Activated CD4-positive, alpha-beta memory T cell treated with anti-CD3 and anti-CD28 coated beads for 36 hours (primary cell): ENCODE measurements at places on chromosomes 6 and 20. TPM values are rescaled to one million over a fixed set of nuclear protein-coding genes. Genes with fewer than 3 reads are reported as not detected.

GRCh38 chr6:41505122-41506049, 40.8 kb upstream of the FOXP4 start:
- peak; percentile 29 for DNase-seq

GRCh38 chr6:37373822-37374471, 20.2 kb downstream of the RNF8 start:
- no peak for DNase-seq

DNA sequence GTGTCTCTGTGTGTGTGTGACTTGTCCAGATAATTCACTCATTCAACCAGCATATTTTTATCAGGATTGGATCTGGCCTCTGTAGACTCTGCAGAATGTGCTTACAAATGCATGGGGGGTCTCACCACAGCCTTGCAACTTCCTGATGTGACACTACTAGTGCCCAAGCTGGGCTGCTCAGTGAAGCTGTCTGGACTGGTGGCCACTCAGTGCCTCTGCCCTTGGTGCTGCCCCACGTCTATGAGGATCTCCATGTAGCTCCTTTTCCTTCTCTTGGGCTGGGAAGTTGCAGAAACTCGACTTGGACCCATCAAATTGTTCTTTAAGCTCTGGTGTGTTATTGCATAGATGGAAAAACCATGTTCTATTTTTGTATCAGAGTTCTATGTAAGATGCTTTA, 75.8 kb downstream of the NRN1 start:
- DNase-seq = no peak

- DNase-seq = no peak
Measured at GRCh38 chr20:17967521-17968365, 851 bp downstream of the SNX5 start.

DNA sequence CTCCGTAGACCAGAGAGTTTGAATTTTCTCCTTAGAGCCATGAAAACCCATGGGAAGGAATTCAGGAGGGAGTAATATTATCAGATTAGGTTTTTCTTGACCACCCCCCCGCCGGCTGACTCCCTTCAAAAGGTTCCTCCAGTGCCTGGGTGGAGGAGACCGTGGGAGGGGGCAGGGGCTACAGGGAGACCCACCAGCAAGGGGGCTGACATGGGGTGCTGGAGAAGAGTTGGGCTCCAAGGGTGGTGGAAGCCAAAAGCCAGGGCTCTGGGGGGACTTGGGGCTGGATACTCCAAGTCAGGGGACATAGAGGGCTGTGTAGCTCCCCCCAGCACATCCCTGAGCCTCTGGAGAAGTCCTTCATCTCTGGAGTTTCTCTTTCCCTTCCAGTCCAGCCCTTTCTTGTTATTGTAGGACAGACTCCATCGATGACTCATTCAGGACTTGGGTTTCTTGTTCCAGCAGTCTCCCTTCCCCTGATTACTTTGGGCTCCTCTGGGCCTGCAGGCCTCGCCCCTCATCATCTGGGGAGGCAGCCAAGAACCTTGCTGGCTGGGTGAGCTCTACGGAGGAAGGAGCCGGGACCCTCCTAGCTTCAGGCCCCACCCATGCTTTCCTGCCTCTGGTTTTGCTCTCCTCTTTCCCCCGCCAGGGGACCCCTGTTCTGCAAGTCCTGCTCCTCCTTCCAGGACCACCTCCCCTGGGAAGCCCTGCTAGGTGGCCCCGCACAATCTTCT, 10.5 kb upstream of the KIAA1755 start:
- DNase-seq = no peak

- DNase-seq = no peak
Measured at GRCh38 chr6:167898673-167899311, 72.1 kb downstream of the AFDN start.

- DNase-seq = no peak
Measured at GRCh38 chr6:129098061-129098553, 215.2 kb downstream of the LAMA2 start.

DNA sequence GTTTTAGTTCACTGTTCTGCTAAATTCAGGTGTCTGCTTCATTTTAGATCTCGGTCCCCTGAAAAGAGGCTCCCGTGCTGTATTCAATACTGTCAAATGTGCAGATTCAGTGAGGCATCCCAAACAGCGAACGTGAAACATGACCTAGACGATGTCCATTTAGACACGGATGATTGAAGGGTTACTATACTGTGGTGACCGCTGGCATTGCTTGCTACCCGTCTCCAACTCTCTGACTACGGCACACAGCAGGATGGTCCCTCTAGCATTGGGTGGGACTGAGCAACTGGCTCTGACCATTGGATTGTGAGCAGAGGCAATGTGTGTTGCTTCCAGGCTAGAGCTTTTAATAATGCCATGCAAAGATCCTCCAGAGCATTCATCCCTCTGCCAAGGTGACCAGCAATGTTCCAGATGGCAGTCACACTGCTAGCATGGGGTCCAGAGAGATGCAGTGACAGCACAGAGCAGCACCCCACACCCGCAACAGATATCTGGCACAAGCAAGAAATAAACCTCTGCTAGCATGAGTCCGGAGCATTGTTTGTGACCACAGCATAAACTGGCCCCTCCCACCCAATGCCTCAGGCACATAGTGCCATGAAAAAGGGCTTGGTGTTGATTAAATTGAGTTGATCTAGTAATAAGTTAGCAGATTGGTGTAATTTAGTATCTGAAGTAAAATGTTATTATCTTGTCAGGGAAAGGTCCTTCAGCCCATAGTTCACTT, 9.0 kb downstream of the METTL24 start:
- DNase-seq = no peak

DNA sequence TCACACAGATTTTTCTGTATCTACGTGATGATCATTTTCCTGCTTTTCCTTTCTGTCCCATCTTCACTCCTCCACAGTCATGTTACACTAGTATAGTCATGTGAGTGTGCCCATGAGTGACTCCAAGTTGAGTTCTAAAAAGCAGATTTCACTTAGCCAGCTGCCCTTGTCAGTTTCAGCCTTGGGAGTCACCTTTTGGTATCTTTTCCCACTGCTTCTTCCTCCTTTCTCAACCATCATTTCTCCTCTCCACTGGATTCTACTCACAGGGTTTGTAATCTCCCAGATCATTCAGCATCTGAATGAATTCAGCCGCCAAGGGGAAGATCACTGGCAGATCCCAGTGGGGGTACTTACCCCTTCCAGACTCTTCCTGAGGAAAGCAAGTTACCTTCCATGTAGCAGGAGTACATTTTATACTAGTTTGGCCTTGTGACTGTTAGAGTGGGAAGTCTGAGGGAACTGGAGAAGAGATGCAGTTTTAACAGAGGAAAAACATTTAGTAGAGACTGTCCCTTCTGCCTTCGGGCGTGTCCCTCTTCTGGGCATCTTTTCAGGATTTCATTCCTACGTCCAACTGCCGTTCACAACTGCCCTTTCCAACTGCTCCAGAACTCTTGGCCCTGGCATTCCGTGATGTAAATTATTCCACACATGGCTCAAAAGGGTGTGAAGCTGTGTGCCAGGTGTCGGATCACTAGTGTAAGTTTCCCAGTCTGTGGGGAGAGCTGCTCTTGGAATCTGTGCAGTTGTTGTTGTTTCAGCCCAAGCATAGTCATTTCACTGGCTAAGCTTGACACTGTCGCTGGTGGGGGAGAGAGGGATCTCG, 38.9 kb downstream of the BICRAL start:
- no peak for DNase-seq

DNA sequence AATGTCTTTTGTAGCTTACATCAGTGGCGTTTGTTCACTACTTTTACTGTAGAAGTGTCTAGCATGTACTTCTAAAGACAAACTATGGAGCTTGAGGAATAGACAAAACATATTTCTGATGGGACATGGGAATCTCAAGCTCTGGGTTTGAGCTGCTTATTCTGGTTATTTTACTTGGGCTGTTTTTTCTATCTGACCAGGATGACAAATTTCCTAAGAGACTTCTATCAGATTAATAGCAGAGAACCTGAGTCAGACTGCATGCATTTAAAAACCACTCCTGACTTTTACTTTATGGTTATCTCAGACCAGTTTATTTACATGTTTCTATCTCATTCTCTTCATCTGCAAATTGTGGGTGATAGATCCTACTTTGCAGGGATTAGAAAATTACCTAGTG, 1282.3 kb upstream of the GJE1 start:
- no peak for DNase-seq

GRCh38 chr6:4157506-4157905, 22.1 kb upstream of the ECI2 start:
- DNase-seq = no peak

DNA sequence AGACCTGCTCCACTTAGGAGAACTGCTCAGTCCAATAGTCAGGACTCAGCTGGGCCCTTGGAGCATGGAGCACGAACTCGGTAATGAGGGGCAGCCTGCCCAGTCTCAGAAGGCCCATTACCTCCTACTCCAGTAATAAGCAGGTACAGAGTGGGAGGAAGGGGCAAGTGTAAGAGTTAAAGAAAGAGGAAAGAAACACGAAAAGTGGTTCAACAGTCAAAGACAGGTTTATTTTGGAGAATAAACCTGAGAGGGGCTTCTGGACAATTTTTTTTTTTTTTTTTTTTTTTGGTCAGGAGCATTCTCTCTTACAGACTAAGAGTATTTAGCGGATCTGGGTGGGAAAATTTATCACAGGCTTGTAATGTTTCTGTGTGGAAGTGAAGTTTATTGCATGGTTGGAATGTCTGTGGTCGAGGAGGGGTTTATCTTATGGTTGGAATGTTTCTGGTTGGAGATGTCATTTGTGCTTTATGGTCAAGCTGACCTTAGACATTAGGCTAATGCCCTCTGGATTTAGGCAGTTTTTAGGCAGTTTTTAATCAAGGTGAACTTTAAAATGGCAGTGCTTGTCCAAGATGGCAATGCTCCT, 340.1 kb downstream of the BCKDHB start:
- DNase-seq = no peak

GRCh38 chr6:81944661-81945060, 192.2 kb upstream of the TENT5A start:
- no peak for DNase-seq

DNA sequence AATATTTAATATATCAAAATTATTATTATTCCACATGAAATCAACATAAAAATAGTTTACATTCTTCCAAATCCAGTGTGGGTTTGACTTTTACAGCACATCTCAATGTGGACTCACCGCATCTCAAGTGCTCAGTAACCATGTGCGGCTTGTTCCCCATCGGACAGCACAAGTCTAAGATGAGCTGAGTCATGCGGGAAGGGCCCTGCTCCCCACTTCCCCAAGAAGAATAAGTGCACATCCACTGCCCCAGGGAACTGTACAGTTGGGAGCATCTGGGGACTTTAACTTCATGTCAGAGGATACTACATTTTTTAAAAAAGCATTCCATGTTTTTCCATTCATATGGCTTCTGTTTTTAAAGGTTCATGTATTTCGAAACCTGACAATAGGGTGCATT, 325.6 kb downstream of the BTBD3 start:
- DNase-seq = no peak

GRCh38 chr20:38191654-38192053, 26.6 kb upstream of the TGM2 start:
- DNase-seq = no peak

GRCh38 chr6:25660512-25660911, 8.5 kb downstream of the SCGN start:
- DNase-seq = peak; percentile 67

GRCh38 chr6:18214003-18214402, 50.3 kb downstream of the DEK start:
- peak; percentile 35 for DNase-seq

DNA sequence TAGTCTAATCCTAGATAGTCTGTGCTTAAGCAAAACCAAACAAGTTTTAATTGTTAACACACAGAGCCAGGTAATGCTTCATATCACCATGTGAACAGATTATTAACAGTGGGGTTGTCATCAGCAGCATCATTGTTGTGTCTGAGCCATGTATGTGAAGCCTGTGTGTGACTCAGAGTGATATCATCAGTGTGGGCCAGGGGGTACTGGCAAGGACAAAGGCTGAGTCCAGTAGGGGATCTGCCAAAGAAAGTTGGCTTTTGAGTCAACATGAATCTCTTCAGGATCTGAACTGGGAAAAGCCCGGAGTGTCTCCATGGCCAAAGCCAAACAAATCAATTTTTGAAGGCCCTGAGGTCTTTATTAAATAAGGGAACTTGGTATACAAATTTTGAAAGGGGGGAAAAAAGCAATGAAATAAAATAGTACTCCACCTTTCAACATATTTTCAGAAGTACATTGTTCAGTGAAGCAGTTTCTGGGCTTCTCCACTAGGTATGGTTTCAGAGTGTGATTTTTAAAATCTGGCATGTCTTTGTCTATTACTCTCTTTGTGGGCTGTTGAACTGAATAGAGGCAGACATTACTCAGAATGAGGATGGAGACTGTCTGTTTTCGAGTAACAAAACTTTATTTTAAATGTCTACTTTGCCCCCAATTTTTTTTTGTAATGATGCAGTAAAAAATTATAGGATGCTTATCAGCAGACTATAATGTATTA, 444.2 kb upstream of the JAG1 start:
- no peak for DNase-seq

DNA sequence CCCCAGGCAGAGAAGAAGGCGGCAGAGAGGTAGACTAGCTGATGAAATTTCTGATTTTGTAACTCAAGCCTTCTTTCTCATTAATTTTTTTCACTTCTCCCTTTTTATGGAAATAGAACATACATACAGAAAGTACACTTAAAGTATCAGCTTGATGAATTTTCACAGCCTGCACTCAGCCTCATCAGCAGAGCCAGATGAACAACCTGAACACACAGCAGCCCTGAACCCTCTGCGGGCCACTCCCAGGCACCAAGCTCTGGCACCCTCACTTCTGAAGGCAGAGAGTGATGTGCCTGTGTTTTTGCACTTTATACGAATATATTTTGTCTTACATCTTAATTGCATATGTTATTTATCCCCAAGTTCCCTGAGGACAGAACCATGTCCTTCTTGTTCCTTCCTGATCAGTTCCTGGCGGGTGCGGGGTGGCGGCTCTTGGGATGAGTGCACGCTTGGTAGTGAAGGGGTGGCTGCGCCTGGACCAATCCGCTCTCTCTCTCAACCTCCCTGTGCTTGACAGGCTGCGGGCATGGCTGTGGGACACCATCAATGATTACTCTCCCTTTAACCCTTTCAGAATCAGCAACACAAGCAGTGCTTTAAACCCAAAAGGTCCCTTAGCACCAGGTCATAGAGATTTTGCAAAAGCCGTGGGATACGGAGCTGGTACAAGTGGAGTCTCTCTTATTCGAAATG, 34.8 kb upstream of the AFDN start:
- DNase-seq = no peak

Gene SRSF12
- total RNA-seq = 0.12 TPM

Gene FKBP1C
- 0.71 TPM for total RNA-seq

Gene LY6G6F
- not detected for total RNA-seq

Gene FILIP1
- total RNA-seq = not detected

Gene RAET1L
- total RNA-seq = not detected

Gene PDE10A
- not detected for total RNA-seq

Gene AGPAT4
- 5.6 TPM for total RNA-seq

Gene COL21A1
- total RNA-seq = not detected

Gene IER3
- total RNA-seq = 171 TPM
